GM12864 (cell line): ENCODE measurements at places on chromosomes 1 and 21.

DNA sequence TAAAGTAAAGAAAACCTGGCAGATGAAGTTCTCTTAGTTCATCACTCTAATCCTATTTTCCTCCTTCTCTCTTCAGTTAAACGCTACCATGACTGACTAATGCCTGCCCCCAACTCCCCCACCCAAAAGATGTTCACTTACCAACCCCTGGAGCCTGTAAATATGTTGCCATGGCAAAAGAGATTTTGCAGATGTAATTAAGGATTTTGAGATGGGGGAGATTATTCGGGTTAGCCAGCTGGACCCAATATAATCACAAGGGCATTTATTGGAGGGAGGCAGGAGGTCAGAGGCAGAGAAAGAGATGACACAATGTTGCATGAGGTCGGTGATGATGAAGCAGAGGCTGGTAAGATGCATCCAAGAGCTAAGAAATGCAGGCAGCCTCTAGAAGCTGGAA, 69.3 kb upstream of the PPP2R5A start:
- no peak for DNase-seq

DNA sequence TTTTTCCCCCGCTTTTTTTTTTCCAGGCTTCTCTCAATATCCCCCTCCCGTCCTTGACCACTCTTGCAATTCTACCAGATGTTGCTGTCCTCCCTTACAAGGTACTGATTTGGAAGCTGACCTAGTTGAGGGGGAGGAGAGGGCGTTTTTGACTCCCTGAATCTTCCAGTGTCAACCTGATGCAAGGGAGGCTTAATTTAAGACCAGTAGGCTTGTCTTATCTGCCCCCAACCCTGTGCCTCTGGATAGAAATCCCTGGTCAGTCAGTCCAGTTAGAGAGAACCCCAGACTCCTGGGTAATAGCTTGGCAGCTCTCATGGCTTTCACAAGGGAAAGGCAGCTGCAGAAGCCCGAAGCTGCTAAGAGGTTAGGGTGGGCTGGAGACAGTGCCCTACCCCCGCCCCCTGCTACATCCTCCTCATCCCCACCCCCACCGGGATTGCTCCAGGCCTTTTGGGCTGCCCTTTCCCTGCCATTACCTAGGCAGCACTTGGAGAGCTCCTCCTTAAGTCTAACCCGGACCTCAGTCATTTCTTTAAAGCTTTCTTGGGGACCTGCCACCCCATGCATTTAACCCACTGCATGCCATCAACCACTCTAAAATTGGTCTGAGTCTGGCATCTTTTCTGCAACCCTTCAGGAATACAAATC, 3.6 kb downstream of the ACKR1 start:
- DNase-seq = no peak

DNA sequence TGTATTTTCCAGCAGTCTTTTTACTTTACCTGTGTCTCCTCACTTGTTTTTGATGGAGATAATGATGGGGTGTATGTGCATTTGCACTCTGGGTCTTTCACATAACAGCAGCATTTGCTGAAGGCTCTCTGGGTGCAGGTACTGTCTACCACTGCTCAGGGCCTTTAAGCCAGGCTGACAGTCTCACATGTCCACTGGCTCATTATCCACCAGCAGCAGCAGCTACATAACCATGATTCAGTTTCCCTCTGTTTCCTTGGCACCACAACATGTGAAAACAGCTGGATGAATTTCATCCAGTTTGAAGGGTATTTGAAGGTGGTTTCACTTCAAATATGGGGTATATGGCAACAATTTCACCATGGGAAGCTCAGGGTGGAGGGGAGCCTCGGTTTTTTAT, 41.2 kb upstream of the ROR1 start:
- no peak for DNase-seq

- DNase-seq = peak; percentile 92
These were observed 18.0 kb upstream of the ID3 start for GRCh38 chr1:23577056-23578004.

GRCh38 chr1:43779266-43779665, 71.9 kb downstream of the ST3GAL3 start:
- no peak for DNase-seq

DNA sequence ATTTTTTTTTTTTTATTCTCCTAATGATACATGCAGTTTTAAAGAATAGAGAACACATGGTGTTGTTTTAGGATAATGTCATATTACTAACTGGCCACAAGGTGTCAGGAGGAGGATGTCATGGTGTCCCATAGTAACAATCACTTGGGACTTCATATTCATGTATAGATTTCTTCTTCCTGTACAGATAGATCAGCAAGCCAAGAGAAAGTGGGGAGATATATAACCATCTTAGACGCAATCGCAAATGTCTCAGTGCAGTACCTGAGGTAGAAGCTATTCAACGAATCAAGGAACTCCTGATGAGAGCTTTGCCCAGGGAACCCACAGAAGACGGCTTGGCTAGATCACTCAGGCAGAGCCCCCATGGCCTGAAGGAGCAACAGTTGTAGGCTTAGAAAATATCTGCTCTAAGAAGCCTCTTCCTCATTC, 12.3 kb downstream of the OR2T11 start:
- peak; percentile 49 for DNase-seq

DNA sequence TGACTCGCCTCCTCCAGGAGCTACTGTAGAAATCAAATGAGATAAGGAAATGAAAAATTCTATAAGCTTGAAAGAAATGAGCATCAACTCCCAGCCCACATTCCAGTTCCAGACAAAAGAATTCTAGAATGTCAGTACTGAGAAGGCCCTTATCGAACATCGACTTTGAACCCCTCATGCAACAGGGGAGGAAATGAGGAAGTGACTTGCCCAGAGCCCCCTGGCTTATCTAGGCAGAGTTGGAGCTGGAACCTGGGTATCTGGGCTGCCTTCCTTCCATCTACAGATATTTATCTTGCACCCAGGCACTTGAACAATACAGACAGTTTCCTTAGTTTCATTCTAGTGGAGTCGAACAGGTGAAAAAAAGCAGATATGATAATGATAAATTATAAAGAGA, 22.3 kb downstream of the MECR start:
- DNase-seq = no peak

GRCh38 chr1:151653397-151653796, 41.5 kb downstream of the SNX27 start:
- no peak for DNase-seq

- no peak for DNase-seq
These were observed 27.1 kb upstream of the CD2 start for GRCh38 chr1:116726872-116727820.

- no peak for DNase-seq
These were observed 9.5 kb downstream of the BMP8A start for GRCh38 chr1:39500862-39501389.

DNA sequence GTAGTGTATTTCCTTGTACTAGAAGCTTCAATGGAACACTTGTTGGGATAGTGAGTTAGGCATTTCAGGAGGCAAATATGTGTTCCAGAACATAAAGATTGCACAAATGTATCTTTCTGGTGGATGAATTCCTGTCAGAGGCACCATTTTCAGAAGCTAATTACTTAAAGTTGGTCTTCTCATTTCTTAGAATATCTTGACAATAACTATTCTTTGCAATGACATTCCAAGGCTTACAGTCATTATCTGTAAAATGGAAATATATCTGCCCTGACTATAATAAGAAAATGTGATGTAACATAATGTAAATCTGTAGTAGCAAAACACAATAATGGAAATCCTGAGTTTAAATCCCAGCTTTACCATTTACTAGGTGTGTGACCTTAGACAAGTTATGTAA, 2.7 kb downstream of the VCAM1 start:
- DNase-seq = no peak
